IMR-90 (cell line): ENCODE measurements at places on chromosomes 4 and X. TPM values are rescaled to one million over a fixed set of nuclear protein-coding genes. Genes with fewer than 3 reads are reported as not detected.
A peak's percentile ranks its signal among the peaks of the same experiment; 100 is the strongest.

DNA sequence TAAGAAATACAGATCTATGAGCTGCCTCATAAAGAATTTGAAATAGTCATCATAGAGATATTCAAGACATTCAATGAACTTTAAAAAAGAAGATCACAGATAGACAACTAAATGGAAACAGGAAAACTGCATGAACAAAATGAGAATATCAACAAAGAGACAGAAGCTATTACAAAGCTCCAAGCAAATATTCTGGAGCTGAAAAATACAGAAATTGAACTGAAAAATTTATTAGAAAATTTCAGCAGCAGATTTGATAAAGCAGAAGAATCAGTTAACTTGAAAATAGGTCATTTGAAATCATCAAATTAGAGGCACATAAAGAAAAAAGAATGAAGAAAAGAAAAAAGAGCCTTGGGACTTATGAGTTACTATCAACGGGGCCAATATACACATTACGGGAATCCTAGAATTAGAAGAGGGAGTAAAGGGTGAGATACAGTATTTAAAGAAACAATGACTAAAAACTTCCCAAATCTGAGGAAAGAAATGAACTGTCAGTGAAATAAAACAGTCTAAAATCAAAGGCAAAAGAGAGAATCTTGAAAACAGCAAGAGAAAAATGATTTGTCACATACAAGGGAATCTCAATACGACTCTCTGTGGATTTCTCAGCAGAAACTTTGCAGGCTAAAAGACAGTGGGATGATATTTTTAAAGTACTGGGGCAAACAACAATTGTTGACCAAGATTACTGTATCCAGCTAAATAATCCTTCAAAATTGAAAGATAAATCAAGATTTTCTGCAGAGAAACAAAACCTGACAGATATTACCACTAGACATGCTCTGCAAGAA lies 641.6 kb downstream of the ANKRD50 start:
- peak; percentile 19 for DNase-seq

DNA sequence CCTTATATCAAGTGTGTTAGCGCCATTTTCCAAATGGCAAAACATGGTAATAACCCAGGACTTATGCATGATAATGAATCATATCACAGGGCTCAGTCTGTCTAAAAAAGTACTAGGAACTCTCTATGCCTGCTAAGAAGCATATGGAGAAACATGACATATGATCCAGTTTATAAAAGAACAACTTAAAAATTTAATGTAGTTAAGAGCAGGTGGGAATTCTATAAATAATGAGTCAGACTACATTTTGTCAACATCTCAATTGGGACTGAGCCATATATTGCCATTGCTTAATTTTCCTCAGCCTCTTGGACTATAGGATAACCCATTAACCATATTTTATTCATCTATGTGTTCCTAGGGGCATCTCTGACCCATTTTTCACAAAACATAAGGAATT lies 360.4 kb upstream of the AGA start:
- DNase-seq = peak; percentile 9

DNA sequence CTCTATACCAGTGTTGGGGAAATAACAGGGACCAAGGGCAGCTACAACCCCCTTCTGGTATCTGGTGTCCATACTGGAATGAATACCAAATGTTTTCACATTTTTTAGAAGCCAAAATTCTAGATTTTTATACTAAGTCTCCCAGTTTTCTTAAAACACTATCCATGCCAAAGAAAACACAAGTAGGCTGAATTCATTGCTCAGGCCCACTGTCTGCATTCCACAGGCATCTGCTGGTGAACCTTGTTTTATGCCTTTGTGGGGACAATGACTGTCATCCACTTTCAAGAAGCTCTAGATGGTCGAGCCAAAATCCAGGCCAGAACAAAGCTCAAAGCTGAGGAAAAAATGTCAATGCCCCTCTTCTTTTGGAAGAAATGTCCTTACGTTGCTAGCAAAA lies 213.4 kb upstream of the RASGEF1B start:
- DNase-seq = no peak

RENBP gene
- total RNA-seq = 0.18 TPM in 1 of 2 replicates, not detected in the other

ASMT gene
- not detected in 2 replicates for total RNA-seq

SCRG1 gene
- under 0.01 TPM in 2 replicates for total RNA-seq
